ENCODE measurements at places on chromosomes 1 and 21.
A peak's percentile ranks its signal among the peaks of the same experiment; 100 is the strongest.

GRCh38 chr21:35922618-35923017 is 137.7 kb downstream of the SETD4 start:
- no peak for DNase-seq

DNA sequence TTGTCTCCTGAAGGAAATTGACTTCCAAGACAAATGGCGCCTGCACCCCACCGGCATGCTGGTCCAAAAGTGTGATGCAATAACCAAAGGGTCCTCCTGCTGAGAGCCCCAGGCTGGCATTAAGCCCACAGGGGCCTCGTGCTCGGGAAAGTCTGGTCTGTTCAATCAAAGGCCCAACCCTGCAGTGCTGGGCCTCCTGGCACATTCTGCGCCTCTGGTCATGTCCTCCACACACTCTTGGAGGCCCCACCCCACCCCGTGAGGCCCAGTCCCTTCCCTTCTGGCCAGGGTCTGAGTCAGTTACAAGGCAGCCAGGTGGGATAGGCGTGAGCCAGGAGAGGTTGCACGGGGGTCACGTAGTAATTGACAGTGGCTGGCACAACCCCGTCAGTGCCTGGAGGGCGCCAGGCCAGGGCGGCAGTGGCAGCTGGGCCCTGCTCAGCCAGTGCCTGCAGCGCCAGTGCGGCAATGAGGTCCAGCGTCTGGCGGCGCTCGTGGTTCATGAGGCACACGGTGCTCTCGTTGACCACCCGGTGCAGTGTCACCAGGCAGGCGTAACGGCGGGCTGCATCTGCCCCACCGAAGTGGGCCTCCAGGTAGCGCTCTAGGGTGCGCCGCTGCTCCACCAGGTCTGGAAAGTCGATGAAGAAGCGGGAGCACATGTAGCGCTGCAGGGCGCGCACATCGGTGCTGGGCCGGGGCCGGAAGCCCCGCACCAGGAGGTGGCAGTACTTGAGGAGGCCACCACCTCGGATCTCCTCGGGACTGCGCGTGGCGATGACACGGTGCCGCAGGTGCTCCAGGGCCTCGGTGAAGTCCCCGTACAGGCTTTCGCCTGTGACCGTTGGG is 6.8 kb downstream of the TENT5B start:
- no peak for DNase-seq

DNA sequence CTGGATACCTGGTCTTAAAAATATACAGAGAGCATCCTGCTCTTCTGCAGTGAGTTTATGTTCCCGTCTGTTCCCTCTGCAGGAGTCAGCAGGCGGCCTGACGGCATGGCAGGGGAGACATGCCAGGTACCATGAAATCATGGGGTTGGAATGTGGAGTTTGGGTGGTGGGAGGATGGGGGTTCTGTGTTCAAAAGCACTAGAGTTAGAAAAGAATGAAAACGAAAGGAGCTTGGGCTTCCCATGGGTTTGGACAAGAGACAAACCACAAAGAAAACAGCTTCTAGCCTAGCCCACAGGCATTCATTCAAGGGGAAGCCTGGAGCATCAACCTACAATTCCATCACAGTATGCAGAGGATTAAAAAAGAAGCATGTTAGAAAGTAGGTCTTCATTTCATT is 59.9 kb downstream of the WARS2 start:
- no peak for DNase-seq

GRCh38 chr21:32418146-32418545 is 5.6 kb downstream of the EVA1C start:
- no peak for DNase-seq

GRCh38 chr1:177211231-177211630 is 40.5 kb downstream of the BRINP2 start:
- DNase-seq: no peak

DNA sequence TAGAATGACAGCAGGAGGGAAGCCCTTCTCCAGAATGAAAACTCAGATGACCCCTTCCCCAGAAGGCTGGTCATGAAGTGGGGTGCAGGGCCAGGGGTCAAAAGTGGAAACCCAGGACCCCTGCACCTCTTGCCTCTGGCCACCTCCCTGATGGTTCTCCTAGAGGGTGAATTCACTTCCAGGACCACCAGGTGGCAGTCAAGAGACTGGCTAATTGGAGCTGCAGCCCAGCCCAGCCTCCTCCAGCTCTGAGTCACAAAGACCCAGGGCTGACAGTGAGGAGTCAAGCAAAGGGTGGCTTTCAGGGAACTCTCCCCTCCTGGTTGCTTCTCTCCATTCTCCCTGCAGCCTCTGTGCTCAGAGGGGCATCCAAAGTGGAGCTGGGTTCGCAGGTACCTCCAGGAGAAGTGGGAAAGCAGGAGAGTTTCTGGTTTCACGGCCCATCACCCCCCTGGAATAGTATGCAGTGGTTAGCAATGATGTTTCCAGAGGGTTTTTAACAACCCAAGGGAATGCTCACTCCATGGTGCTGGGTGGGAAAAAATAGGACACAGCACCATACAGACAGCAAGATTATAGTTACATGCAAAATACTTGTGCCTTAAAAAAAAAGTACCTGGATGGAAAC is 6.1 kb upstream of the EPHB2 start:
- DNase-seq: no peak

DNA sequence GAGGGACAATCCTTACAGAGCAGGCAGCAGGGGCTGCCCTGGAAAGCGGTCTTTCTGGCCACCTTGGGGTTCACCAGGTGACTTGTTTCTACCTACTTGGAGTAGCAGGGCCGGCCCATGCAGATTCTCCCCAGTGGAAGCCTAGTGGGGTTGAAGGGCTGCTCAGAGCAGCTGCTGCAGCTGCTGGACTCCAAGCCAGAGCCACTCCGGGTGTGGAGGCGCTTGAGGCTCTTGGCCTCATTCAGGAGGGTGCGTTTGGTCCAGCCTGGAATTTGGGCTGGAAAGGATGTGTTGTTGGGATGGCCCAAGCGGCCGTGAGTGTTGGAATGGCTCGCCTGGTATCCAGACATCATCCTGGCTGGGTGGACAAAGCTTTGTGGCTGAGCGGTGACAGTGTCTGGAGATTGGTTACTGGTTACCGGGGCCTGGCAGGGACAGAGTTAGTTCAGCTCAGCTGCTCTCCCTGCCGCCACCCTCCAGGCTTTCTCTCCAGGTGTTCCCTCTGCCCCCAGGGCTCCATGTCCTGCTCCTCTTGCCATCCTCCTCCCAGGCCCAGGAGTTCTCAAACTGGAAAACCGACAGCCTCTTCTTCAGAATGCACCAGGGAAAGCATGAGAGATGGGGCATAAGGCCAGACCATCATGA is 14.2 kb upstream of the HSPG2 start:
- no peak for DNase-seq

DNA sequence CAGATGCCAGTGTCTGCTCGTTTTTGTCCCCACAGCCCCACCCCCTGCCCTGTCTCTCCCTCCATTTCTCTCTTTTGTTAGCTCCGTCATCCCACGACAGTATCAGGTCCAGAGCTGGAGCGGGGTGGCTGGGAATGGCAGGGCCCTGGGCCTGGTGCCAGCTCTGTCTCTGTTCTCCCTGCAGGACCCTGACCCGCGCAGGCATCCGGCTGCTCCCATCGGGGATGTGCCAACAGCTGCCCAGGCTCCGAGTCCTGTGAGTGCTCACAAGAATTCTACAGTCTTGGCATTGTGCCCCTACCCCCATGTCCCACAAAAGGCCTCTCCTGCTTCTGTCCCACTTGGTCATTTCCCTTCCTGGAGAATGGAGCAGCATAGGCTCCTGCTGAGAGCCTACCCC is 37.4 kb downstream of the UBE2T start:
- DNase-seq: no peak

DNA sequence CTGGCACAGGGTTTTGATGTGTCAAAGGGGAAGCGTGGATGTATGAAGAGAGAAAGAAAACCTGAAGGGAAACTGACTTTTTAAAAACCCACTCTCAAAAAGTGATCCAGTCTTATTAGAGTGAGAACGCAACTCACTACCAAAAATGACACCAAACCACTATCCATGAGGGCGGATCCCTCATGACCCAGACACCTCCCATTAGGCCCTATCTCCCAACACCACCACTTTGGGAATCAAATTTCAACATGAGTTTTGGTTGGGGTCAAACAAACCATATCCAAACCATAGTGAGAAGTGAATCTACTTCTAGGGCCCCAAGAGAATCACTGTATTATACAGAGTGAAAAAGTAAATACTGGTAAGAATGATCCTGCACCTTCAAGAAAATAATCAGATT is 53.5 kb downstream of the FNBP1L start:
- DNase-seq: no peak

GRCh38 chr1:116753312-116753711 is 918 bp upstream of the CD2 start:
- no peak for DNase-seq

DNA sequence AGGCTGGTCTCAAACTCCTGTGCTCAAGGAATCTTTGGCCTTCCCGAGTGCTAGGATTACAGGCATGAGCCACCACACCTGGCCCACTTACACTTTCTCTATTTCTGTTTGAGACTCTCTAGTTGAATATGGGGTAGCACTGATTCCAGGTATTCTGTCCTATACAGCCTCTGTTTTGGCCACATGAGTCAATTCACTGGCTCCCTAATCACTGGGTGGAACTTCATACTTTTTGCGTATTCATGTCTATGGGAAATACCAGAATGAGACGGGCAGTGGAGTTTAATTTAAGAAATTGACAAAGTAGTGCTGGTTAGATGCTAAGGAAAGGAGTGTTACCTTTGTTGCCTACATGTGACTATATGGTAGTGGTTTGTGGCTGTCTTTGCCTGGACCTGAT is 35.5 kb downstream of the MACF1 start:
- DNase-seq: no peak

DNA sequence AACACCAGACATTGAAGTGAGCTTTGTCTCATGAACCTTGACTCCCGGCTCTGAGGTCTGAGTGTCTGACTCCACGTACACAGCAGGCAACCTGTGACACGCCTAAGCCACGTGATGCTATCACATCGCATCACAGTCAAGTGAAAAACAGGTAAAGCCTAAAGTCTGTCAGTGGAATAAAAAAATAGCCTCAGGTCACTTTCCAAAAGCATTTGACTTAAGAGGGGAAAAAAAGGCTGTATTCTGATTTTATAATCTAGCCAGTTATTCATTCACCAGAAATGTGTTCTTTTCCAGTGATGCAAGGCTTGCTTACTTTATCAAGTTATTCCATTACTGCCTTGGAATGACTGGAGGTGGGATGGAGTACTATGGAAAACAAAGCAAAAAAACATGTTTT is 163.2 kb upstream of the HMCN1 start:
- no peak for DNase-seq

- DNase-seq: no peak
Measured at GRCh38 chr1:204972426-204972825, 70.6 kb upstream of the CNTN2 start.

DNA sequence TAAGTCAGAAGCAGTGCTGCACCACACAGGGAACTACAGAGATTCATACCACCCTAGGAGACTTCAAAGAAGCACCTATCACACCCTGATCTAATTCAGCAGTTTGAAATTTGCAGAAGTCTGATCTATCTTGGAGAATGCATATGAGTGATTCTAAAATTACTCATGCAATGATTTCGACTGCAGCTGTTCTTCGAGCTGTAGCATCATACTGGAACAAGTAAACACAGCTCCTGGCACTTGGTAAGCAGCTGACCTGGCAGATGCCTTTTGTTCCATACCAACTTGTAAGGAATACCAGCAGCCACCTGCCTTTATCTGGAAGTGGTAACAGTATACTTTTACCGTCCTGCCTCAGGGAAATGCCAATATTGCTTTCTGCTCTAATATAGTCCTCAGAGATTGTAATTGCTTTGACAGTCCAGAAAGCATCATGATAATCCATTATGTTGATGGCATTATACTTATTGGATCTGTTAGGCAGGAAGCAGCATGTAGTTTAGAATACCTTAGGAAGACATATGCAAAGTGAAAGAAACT is 25.7 kb downstream of the AADACL4 start:
- no peak for DNase-seq

DNA sequence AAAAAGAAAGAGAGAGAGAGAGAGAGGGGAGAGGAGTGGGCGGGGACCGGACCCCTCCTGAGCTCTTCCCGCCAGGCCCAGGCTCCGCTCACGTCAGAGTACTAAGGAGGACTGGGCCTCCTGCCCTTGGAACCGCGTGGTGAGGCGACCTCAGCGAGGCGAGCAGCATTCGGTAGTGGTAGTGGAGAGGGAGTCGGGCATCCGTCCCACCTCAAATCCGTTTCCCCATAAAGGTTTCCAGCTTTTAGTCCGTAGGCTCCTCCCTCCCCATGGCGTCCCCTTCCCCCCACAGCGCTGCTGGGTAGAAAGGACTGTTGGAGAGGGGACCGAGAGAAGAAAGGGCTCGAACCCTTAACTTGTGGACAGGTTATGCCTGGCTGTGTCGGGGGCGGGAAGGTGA is 124.4 kb upstream of the BARHL2 start:
- DNase-seq: no peak

DNA sequence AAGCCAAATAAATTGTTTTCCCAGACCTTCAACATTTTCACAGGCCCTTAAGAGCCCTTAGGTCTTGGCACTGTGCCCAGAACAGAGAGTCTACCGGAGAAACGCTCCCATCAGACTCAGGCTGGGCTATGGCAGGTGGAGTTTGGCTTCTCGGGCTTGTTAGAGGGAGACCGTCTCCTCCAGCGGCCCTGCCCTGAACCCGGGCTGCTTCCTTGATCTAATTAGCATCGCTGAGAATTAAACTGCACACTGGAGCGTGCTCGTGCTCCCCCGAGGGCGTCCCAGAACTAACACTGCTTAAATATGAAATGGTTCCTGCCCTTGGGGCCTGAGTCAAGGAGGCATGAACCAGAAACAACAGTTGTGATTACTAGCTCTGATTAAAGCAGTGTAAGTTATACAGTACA is 634.4 kb downstream of the MATN1 start:
- DNase-seq: peak; percentile 93

GRCh38 chr1:206833106-206833680 is 32.2 kb upstream of the IL20 start:
- DNase-seq: no peak

DNA sequence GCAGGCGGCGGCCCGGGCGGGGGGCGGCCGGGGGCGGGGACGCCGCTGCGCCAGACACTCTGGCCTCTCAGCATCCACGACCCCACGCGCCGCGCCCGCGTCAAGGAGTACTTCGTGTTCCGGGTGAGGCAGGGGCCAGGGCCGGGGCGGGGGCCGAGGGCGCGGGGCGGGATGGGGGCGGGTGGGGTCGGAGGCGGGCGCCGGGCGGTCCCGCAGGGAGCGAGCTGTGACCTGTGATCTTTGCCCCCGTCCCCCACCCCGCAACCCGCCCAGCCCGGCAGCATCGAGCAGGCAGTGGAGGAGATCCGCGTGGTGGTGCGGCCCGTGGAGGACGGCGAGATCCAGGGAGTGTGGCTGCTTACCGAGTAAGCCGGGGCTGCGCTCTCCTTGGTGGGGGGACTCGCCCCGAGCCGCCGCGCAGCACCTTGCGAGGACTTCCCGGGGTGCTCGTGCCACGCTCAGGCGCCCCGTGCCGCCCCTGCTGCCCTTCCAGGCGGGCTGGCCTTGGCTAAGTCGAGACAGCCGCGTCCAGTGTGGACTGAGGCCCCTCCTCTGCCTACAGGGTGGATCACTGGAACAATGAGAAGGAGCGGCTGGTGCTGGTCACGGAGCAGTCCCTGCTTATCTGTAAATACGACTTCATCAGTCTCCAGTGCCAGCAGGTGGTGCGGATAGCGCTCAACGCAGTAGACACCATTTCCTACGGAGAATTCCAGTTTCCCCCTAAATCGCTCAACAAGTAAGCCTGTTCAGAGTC is 514 bp downstream of the TPRG1L start:
- DNase-seq: no peak

GRCh38 chr1:11735531-11735853 is 444 bp upstream of the AGTRAP start:
- DNase-seq: no peak
